ENCODE measurements at places on chromosomes 7 and 10.

- no peak for DNase-seq
Measured at GRCh38 chr7:11648980-11649379, 183.0 kb downstream of the THSD7A start.

DNA sequence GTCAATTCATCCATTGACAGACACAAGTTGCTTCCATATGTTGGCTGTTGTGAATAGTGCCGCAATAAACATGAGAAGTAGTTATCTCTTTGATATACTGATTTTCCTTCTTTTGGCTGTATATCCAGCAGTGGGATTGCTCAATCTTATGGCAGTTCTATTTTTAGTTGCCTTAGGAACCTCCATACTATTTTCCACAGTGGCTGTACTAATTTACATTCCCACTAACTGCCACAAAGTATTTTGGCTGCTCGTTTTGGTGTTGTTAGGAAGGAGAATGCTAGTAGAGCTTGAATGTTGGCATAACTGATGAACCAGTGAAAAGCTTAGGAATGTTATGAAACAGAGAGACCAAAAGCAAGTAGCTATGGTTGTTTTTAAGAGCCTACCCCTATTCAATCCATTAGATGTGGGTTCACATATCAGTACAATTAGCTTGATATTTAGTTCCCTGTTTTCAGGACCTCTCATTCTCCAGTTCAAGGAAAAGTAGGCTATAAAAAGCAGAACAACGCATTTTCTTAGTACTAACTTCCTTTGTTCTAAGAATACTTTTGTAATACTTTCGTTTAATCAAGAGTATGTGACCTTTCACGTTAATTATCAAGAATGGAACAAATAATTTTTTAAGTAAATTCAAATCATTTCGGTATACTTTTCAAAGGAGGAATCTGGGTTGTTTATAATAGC lies 100.3 kb downstream of the FAS start:
- DNase-seq = no peak

GRCh38 chr7:112072541-112073245 lies 133.5 kb downstream of the DOCK4 start:
- DNase-seq = no peak

DNA sequence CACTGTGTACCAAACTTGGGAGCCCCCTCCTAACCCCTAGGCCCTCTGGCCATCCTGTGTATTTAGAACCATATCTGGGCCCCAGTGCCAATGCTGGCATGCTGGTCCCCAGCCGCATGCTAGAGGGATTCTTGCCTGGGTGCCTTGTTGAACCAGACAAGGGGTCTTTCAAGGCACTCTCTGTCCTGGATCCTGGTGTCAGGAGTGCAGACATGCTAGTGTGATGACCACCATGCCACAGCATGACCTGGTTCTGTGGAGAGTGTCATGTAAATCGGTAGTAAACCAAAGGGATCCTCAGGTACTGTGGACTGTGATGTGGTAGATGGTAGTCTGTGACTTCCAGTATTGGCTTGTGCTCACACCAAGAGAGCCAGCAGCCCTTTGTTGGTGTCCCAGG lies 222.2 kb upstream of the PODXL start:
- no peak for DNase-seq

DNA sequence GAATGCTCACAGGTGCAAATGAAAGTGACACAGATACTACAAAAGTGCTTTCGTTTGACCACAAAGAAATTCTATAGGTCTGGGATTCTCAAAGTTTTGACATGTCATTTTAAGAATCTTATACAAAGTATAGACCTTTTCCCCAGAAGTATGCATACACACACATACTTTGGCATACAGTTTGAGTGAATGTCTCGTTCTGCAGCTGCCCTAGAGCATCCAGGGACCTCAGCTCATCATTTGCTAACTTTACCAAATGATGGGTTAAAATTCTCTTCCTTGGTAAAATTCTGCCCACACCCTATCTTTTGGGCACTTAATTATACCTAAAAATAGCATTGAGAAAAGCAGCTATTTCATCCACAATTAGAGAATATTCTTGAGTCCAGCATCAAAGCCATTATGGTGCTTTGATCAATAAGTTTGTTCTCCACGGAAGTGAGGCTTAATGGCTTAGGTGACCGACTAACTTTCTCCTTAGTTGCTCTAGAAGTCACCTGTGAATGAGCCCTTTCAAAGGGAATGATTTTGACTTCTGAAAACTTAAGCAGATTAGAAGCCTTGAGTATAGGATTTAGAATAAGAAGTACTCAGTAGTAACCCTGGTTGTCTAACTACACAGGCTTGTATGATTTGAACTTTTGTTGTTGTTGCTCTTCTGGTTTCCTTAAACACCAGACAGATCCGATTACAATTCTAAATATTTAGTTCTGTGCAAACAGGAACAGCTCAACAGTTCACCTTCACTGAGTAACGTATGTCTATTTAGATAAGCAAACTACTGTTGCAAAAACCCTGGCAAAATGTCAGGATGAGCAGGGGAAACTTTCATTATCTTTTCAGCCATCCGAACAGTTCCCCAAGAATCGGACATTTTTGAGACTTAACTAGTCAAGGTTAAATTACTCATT lies 70.6 kb downstream of the CNNM2 start:
- no peak for DNase-seq

Data from GM03348 (cell line).